Fibroblast of the aortic adventitia (primary cell): ENCODE measurements at places on chromosomes 5 and 9.

- DNase-seq: peak; percentile 59
Measured at GRCh38 chr9:99345942-99346341, 123.9 kb downstream of the SEC61B start.

DNA sequence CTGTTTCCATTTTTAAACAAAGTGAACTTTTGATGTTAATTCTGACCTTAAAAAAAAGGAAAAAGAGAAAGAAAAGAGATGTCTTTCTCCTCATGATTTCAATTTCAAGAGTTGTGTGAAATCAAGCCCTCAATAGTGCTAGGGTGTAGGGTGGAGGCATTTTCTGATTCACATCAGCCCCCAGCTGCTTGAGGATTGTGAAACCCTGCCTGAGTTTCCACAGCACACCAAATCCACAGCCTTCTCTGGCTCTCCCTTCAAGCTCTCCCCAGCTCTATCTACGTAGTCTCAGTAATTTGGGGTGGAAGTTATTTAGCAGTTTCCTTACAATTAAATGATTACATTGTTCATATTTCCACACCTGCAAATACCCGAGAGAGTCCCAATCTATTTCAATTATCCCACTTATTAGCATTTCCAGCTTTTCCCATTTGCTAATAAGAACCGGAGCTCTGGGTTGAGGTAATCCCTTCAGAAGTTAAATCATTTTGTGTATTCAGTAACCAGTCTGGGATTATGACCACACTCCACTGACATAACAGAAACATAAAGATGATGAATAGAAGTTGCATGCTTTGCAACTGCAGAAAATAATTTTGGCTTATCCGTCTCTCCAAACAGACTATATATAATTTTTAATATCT is 54.9 kb downstream of the MTX3 start:
- DNase-seq: peak; percentile 59

DNA sequence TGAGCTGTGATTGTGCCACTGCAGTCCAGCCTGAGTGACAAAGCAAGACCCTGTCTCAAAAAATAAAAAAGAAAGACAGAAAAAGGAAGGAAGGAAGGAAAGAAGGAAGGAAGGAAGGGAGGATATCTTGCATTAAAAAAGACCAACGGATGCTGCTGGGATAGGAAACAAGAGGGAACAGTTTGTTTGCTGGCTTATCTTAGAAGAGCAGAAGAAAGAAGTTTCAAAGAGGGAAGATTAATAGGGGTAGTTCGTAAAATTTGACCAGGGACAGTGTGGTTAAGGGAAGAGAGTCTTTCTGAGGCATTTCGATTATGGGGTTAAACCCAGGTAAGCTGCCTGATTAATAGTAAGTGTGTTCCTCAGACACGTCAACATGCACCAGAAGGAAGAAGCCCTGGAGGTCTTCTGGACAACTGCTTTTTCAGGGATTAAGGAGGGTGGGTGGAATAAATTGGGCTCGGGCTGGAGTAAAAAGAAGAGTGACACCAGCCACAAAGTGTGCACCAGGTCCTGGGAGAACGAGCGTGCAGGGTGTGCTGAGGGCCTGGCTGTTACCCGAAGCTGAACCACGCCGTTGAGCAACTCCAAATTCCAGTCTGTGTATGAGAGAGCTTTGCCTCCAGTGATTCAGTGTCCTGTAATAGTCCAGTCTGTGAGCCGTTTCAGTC is 24.8 kb downstream of the FYB1 start:
- DNase-seq: peak; percentile 70

- no peak for DNase-seq
Measured at GRCh38 chr5:51208296-51208695, 175.0 kb upstream of the ISL1 start.

GRCh38 chr9:101176384-101176783 is 147.9 kb downstream of the PLPPR1 start:
- no peak for DNase-seq

DNA sequence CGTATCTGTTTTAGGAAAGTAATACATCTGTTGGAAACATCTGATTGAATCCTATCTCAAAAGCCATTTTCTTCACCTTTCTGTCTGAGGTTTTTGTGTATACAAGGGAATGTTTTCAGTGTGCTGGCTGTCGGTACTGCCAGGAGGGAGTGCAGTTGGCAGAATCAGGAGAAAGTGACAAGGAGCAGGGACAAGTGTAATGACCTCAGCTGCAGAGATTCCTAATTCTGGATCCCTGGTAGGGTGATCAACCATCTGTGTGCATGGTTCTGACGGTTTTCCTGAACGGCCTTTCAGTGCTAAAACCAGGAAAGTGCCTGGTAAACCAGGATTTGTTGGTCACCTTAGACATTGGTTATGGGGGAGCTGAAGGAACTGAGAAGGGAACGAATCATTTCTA is 1.6 kb upstream of the GDA start:
- DNase-seq: no peak

DNA sequence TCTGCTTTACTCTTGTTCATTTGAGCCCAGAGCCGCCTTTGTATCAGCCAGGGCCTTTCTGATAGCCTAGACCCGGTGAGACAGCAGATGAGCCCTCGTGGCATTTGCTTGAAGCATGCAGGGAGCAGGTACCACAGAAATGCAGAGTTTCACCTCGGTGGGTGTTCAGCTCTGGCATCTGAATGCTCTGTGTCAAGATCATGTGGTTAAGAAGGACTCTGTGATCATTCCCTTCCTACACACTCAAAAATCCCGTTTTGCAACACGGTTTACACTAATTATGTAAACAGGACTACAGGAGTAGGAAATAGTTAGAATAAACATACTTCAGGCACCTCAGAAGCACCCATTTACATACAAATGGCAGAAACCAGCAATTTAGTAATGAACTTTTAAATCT is 67.2 kb downstream of the MVB12B start:
- no peak for DNase-seq

- peak; percentile 51 for DNase-seq
Measured at GRCh38 chr5:4563400-4563799, 576.7 kb upstream of the ADAMTS16 start.

DNA sequence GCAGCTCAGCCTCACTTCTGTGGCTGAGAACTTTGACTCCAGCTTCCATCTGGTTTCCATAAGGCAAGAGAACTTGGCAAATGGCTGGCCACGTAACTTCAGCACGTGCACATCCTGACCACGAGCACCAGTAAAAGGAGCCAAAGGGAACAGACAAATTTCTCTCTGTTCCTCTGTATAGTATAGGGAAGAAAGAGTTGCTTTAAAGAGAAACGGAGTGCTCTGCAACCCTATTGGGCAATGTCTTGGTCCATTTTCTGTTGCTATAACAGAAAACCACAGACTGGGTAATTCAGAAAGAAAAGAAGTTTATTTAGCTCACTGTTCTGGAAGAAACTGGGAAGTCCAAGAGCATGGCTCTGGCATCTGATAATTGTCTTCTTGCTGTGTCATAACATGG is 558.7 kb downstream of the ACTL7B start:
- peak; percentile 97 for DNase-seq

DNA sequence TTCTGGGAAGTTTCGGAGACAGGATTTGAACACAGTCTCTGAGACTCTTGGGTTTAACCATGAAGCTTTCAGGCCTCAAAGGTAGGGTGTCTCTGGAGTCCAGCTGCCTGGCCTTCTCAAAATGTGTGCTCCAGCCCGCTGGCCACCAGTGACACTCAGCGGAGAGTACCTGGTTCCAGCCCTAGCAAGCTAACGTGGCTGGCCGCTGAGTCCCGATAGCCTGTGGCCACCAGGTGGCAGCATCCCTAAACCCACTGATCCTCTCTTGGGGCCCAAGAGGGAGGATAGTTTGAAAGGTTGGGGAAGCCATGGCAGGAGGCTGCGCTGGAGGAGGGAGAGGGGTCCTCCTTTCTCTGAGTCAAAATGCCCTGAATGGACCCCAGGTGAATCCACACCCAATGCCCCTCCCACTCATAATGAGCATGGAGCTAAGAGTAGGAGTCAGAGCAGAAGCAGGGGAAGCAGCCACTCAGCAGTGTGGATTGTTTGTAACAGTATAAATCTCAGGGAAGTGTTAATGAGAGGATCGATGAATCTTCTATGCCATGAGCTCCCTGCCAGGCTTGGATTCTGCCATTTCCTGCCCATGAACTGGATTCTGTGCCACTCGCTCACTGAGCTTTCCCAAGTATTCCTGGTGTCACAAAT is 5.4 kb upstream of the TIFAB start:
- DNase-seq: peak; percentile 44

GRCh38 chr5:141172381-141173204 is at the start of gene PCDHB7:
PCDHB7 (plus strand) TSS chr5:141172644; CDS start chr5:141172836, 192 bp downstream.
- peak; percentile 25 for DNase-seq

DNA sequence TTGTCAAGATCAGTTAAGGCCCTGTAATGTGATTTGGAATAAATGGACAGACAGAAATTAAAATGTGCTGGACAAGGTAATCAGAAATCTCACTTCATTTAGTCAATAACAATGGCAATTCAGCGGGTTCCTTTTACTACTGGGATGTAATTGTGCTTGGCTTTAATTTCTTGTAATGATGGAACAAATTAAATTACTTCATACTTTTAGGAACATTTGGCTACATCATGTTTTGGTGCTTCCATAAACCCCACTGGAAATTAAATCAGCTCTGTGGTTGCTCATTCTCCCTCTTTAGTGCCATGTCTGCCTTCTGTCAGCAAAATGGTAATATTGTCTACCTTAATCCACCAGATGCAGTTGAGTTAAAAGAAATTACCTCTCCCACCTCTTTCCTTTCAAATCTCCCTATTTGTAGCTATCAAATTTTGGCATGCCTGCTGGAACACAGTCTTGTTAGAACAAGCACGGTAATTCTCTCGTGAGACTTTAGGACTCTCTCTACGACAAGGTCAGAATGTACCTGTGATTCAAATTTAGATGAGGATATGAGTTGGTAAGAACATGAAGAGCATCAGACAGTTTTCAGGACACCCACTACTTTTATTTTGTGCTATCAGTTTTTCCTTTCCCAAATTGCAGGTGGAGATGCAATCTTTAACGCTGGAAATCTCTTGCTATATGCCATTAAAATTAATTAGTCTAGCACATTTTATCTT is 476.3 kb downstream of the RAB3C start:
- no peak for DNase-seq

DNA sequence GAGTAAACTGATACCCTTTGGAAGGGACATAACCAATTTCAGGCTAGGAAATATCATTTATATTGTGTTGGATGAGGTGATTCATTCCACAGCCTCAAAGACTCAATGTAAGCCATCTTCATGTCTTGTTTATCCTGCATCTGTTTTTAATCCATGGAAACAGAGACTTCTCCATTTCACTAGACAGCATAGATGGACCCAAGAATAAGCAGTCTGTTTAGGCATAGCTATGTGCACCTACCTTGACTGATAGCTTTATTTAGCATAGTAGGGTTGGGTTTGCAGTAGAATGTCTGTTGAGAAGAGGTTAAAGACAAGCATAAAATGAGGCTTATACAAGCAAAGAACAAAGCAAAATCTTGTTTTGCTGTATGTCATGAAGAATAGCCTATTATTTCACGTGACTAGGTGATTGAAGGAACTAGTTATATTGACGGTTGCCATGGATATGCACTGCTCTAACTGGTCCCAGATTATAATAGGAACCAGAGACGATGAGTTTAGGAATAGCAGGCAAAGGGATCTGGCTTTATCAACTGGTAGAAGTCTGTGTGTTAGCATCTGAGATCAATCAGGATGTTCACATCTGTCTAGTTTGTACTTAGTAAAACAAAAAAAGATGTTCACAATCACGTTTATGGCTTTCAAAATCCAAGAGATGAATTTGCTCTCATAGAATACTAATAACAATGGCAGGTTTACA is 154.8 kb upstream of the KLF9 start:
- DNase-seq: no peak

DNA sequence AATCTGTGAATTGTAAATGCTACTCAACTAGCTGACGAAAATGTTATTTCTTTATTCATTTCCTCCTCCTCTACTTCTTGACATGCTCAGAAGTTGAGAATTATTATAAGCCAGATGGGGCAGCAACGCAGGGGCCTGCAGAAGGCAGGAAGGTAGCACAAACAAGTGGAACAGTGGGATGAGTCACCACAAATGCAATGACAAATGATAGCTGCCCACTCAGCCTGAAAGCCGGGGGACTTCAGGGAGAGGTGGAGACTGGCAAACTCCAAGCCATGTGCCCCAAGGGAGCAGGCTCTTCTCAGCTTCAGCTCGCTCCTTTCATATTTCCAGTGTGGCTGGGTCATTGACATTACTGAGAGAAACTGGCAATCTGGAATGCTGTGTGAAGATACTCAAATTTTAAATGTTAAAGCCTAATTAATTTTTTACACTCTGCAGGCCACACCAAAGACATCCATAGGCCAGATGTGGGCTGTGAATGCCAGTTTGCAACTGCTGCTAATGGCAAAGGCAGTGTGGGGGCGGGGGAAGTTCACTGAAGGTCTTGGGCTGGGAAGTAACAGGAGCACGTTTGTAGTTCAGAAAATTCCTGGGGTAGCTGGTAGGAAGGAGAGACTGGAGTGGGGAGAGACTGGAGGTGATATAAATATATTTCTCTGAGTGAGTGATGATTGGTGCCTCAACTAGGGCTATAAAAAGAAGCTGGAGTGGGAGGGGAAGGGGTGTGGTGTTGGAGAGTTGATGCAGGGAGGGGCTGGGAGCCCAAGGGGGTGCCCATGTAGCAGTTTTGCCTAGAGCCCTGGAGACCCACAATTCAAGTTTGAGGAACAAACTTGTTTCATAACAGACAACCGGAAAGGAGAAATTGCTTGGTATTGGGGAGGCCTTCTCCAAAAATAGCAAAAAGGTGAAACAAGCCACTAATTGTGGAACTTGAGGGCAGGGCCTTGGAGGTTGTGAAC is 20.8 kb upstream of the ADRB2 start:
- DNase-seq: peak; percentile 24

DNA sequence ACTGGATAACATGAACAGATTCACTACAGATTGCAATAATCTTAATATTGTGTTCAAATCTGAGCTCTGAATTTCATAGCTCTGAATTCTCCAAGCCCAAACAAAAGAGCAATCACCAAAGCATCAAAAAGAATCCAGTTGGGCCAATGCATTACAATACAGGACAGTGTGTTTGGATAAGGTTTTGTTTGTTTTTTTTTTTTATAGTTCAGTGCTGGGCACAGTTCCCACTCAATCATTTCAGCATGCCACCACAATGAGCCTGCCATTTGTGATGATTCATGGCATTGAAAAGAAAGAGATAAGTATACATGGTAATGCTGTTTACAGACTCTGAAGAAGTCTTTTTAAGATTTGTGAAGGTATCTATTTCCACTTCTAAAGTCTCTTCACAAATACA is 1.7 kb upstream of the HTR1A start:
- no peak for DNase-seq

GRCh38 chr5:95669540-95669939 is 13.3 kb downstream of the SPATA9 start:
- peak; percentile 97 for DNase-seq

DNA sequence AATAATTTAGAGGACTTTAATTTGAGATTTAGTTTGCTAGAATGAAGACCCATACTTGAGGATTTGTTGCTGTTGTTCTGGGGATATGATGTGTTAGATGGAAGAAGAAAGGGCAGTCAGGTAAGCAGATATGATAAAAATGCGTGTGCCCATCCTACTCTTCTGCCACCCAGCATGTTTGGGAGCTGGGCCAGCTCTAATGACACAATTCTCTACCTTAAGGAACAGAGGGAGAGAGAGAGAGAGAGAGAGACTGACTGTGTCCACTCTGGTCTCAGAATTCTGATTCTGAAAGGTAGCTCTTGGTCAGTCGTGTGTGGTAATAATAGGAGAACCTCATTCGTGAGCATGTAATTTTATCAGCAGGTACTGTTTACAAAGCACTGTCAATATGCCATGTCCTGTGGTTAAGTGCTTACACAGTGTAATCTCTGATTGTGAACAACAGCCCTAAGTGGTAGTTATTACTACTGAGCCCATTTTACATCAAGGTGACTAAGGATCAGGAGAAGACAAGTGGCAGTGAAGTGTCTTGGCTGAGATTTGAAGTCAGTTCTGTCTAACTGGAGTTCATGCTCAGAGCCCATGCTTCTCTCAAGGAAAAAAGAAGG is 307.4 kb upstream of the SEMA6A start:
- DNase-seq: no peak
